NCI-H1694 (cell line): ENCODE measurements at places on chromosomes 16 and 17.

GRCh38 chr16:72104905-72105304 is 11.3 kb downstream of the DHX38 start:
- DNase-seq = no peak

DNA sequence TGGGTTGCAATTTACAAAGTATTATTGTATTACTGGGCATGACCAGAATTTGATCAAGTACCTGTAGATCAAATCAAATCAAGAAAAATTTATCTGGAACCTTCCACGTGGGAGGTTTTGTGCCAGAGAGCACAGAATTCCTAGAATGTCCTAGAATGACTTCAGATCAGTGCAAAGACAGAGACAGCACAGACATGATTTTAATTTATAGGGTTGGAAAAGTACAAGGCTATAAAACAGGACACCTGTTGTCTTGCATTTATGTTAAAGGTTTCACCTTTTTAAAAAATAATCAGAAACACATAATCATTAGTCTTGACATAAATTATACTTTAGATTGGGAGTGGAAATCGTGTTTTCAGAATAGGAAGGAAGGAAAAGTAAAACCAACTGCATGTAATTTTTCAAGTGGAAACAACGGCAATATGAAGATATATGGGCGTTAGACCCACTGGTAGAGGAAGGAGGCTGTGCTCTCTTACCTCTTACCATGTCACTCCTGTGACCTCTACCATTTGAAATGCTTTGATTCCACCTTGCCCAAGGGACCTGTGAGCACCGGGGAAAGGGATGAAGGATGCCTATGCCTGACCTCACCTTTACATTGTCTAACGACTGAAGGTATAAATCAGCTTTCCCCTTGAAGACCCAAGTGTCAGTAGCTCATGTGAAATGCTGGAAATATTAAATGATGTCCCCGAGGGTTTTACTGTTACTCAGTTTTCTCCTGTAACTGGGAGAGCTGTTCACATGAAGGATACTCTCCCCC is 100.4 kb downstream of the SNX11 start:
- no peak for DNase-seq

- DNase-seq = peak; percentile 26
Measured at GRCh38 chr17:43640491-43641252, 21.1 kb downstream of the MEOX1 start.

DNA sequence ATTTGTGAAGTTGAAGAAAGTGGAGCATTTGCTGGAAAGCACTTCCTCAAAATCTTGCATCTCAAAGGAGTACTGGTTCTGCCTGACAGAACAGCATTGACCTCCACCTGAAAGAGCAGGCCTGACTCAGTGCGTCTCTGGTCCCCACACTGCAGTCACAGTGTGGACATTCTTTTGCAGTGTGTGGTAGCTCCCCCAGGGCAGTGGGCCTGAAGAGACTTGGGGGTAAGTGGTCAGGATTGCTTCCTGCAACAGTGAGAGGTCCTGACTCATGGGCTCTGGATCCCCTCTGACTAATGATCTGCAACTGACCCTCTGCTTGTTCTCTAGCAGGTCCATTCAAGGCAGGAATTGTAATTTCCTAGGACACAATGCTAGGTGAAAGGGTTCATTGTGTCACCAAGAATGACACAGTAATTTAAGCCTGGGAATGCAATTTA is 204.9 kb upstream of the KCNJ16 start:
- no peak for DNase-seq

- no peak for DNase-seq
Measured at GRCh38 chr16:81629034-81629802, 149.9 kb upstream of the PLCG2 start.

DNA sequence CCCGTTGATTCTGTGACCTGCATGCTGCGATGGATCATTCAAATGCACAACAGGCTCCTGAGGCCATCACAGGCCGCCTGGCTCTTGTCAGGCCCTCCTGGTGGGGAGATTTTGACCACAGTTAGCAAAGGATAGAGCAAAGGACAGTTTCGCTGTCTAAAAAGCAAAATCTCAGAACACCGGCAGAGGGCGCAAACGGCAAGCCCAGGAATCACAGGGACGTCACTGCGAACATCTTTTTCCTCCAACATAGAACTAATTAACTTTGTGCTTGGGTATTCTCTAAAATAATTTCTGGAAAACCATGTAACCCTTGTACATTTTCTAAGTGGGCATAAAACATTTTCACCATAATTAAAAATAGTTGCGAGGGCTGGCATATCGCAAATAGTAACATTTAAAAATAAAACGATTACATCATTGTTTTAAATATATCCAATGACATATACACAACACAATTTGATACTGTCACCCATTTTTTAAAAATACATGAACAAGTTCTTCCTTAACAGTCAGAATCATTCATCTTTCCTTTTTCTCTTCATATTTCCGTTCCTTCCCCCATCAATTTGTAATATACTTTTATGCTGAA is 19.7 kb upstream of the SLC47A1 start:
- peak; percentile 64 for DNase-seq

DNA sequence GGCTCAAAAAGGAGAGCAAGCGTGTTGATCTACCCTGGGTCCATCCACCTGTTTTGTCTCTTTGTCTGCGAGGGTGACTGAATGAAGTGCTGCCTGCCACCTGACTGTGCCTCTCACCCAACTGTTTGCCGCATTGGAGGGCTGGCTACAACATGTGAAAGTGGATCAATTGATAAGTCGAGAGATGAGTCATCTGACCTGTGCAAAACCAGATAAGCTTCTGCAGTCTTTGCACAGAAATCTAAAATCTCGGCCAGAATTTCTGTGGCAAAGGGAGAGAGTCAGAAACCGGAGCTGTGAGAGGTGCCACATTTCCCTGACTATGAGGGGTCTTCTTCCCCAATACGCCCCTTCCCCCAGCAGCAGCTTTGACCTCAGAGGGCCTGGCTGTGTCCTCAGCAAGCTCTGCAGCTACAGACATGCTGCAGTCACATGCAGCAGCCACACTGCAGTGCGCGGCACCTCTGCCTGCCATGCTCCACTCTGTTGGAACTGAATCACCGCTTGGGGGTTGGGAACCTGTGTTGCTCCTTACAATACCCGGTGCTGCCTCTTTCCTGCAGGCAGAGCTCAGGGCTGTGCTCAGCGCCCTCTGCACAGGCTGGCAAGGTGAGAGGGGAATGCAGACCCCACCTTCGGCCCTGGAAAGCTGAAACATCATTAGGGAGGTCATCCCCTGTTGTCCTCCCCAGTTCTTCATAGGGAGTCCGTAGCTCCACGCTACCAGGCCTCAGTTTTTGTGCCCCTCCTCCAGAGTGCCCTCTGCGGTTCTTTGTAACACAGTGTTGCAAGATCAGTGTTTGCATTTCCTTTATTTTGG is 16.2 kb upstream of the HAS3 start:
- DNase-seq = peak; percentile 58

GRCh38 chr16:56936950-56937349 is 5.0 kb downstream of the HERPUD1 start:
- no peak for DNase-seq

GRCh38 chr16:24610416-24610755 is 71.0 kb downstream of the RBBP6 start:
- no peak for DNase-seq

- no peak for DNase-seq
Measured at GRCh38 chr17:41760878-41761277, 25.6 kb downstream of the JUP start.

- no peak for DNase-seq
Measured at GRCh38 chr17:43217614-43218087, 6.0 kb downstream of the TMEM106A start.

DNA sequence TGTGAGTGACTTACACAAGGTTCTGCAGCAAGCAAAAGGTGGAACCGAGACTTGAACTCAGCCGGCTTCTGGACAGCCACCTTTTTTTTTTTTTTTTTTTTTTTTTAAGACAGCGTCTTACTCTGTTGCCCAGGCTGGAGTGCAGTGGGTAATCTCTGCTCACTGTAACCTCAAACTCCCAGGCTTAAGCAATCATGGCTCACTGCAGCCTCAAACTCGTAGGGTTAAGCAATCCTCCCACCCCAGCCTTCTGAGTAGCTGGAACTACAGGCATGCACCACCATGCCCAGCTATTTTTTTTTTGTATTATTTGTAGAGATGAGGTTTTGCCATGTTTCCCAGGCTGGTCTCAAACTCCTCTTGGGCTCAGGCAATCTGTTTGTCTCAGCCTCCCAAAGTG is 55.2 kb upstream of the GOT2 start:
- DNase-seq = no peak

GRCh38 chr16:58035356-58036170 is 10.0 kb downstream of the MMP15 start:
- no peak for DNase-seq

DNA sequence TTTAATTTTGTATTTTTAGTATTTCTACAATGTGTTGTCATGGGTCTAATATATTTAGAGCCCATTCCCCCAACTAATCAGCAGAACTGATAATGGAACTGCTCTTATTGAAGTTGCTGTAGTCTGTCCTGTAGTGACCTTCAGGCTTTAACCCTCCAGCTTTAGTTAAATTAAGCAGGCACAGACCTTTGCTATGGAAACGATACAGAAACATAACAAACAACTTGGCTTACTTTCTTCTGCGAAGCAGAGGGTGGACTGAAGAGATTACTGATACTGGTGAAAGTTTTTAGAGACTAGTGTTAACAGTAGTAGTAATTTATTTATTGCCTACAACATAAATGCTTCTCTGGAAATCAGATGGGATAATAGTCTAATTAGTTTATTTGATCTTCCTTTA is 61.4 kb downstream of the NFATC3 start:
- DNase-seq = no peak
